ENCODE measurements at places on chromosomes 7 and 10.

DNA sequence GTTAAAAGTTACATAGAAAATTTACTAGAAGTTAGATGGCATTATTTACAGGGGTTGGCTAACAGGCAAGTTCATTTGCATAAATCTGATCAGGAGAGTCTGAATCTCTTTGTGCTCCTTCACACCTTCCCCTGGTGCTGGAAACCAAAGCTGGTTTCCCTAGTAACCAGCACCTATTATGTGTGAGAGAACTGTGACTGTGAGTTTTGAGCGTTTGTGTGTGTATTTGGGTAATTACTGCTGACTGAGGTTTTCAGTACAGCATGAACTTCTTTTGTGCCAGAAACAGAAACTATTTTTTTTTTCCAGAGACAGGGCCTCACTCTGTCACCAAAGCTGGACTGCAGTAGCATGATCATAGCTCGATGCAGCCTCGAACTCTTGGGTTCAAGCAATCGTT, 10.3 kb upstream of the IFIT1B start:
- DNase-seq, result no peak

DNA sequence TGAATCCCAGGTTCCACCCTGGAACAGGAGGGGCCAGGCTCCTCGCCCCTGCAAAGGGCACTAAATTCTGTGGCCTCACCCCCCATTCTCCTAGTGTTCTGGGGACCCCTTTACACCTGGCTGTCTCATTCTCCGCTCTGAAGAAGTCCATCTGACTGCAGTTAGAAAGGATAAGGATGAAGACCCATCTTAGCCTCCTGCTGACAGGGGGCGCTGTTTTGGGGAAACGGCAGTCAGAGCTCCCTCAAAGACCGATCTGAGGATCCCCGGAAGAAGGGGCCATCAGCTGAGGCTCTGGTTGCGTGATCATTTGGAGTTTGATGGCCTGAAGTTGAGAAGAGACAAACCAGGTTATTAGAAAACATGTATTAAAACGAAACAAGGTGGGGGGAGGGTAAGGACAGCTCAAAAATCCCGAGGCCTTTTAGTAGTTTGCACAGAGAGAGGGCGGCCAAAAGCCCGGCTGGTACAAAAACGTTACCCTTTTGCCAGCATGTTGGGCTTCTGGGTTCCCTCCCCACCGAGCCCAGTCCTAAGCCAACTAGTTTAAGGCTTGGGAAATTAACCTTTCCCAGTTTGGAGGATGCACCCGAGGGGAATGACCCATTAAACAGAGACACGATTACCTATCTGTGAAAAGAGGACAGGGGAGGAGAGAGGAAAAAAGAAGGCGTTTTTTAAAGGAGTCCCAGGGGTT, 102.8 kb downstream of the CHN2 start:
- no peak for DNase-seq

DNA sequence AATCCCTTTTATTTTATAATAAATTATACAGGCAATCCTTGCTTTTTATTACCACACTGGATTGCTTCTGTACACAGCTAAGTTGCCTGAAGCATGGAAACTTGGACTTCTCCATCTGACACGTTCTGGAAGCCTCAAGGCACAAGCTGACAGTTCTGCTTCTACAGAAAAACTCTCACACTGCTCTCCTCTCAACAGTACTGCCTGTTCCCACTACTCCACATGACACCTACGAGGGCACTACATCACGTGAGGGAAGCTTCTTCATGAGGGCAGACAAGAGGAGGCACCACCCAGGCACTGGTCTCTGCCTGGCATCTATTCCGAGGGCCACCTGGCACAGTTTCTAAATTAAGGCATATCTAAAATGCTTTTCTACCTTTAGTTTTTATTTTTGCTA, 16.8 kb upstream of the FAM133B start:
- DNase-seq, result no peak

DNA sequence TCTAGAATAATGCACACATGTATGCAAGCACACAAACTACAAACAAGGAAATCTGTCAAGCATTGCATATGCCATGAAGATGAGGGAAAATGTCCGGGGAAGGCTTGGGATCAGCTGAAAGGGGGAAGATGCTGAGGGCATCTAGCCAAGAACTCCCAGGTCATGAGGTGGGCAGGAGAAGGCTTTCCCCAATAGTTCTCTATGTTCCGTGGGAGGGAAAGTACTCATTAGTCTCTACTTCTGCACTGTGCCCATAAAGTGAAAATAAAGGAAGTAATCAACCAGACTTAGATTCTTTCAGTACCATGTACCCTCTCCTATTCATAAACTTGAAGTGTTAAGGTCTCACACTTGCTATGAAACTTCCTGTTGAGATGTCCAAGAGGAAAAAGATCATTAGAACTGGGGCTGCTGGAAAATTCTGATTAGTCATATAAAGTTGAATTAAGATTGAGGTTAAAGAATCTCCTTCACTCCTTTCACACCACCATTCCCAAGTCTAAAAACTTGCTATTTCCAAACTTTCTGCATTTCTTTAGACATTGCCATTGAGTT, 17.1 kb upstream of the LIPF start:
- DNase-seq, result no peak

- DNase-seq, result no peak
Observed at GRCh38 chr7:134175334-134176036, 48.3 kb downstream of the LRGUK start.

GRCh38 chr10:4241724-4242345, 456.8 kb upstream of the KLF6 start:
- no peak for DNase-seq

GRCh38 chr7:151614019-151614418, 94.3 kb upstream of the RHEB start:
- DNase-seq, result no peak

DNA sequence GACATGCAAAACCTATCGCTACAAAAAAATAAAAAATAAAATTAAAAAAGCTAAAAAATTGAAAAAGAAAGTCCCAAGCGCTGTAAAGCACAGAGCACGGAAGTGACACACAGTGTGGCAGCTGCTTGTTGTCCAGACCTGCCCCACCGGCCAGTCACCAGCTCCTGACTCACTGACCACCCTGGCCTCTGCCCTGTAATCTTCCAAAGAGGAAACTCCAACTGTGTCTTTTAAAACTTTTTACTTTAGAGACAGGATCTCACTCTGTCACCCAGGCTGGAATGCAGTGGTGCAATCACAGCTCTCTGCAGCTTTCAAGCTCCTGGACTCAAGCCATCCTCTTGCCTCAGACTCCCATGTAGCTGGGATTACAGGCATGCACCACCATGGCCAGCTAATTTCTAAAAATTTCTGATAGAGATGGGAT, 23.6 kb downstream of the GNA12 start:
- no peak for DNase-seq

GRCh38 chr7:135150072-135150782, 2.4 kb downstream of the TMEM140 start:
- DNase-seq, result no peak

GRCh38 chr7:601036-601594, 81.5 kb upstream of the PDGFA start:
- DNase-seq, result no peak

- no peak for DNase-seq
Observed at GRCh38 chr7:1062296-1063294, 18.2 kb downstream of the GPR146 start.

- no peak for DNase-seq
Observed at GRCh38 chr10:34813626-34814222, 1.4 kb downstream of the PARD3 start.

- DNase-seq, result no peak
Observed at GRCh38 chr7:117069379-117069778, 116.1 kb downstream of the ST7 start.

- no peak for DNase-seq
Observed at GRCh38 chr7:4634166-4634565, 47.9 kb upstream of the FOXK1 start.

DNA sequence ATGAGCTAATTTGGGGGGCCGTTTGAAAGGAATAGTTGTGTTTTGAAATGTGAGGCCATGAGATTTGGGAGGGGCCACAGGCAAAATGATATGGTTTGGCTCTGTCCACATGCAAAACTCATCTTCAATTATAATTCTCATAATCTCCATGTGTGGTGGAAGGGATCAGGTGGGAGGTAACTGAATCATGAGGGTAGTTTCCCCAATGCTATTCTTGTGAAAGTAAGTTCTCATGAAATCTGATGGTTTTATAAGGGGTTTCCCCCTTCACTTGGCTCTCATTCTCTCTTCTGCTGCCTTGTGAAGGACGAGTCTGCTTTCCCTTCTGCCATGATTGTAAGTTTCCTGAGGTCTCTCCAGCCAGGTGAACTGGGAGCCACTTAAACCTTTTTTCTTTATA, 490.8 kb upstream of the GRM3 start:
- no peak for DNase-seq

- no peak for DNase-seq
Observed at GRCh38 chr7:102967798-102968197, 55.0 kb downstream of the LRRC17 start.

Measured in activated CD4-positive, alpha-beta T cell treated with anti-CD3 and anti-CD28 coated beads for 24 hours (primary cell).